ENCODE measurements at places on chromosomes 12 and 14. TPM values are rescaled to one million over a fixed set of nuclear protein-coding genes. Genes with fewer than 3 reads are reported as not detected.

GRCh38 chr12:106042037-106042436 lies 96.7 kb downstream of the NUAK1 start:
- DNase-seq: no peak

DNA sequence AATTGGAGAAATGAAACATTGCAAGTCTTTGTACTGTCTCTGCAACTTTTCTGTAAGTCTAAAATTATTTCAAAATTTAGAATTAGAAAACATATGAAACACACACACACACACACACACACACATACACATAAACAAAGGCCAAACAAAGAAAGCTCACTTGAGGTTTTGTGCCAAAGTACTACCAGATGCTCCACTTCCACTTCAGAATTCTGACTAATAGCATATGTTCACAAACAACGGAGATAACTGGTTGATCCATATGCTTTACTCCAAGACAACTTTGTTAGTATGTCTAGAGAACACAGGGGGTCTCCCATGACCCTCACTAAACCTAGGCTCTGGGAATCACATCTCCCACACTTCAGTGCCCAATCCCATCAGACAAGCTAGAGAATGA lies 133.8 kb upstream of the CLEC14A start:
- no peak for DNase-seq

Gene KRT78
- not detected for total RNA-seq

GRCh38 chr12:51730745-51731144 lies 117.8 kb downstream of the FIGNL2 start:
- DNase-seq: no peak

Gene SLC8A3
- total RNA-seq: 0.62 TPM

DNA sequence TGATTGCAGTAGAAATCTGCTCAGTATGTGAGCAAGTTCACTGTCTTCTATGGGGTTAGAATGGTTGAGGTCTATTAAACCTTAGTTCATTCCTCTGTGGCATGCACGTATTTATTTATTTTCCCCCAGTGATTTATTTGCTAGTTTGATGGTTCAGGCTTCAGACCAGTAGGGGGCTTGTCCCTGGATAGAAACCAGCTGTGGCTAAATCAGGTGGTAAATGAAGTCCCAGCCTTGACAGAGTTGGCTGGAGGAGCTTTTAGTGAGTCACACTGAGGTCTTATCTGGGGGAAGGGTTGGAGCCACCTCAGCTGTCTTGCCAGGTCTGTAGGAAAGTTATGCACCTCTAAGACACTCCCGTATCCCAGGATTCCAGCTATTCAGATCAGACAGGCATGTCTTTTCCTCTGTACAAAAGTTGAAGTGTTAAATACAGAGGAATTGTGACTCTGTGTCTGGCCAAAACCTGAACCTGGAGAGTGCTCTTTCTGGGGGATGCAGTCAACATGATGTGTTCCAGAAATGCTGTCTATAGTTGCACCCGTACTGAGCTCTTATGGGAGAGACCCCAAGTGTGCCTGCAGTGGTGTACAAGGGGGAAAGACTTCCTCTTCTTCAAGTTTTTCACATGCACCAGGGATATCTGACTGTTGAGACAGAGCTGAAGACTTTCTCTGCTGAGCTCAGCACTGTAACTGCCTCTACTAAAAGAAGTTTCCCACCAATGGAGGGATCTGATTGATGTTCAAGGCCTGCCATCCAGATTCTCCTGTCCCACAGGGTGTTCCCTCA lies 1322.1 kb downstream of the TMEM121 start:
- no peak for DNase-seq

DNA sequence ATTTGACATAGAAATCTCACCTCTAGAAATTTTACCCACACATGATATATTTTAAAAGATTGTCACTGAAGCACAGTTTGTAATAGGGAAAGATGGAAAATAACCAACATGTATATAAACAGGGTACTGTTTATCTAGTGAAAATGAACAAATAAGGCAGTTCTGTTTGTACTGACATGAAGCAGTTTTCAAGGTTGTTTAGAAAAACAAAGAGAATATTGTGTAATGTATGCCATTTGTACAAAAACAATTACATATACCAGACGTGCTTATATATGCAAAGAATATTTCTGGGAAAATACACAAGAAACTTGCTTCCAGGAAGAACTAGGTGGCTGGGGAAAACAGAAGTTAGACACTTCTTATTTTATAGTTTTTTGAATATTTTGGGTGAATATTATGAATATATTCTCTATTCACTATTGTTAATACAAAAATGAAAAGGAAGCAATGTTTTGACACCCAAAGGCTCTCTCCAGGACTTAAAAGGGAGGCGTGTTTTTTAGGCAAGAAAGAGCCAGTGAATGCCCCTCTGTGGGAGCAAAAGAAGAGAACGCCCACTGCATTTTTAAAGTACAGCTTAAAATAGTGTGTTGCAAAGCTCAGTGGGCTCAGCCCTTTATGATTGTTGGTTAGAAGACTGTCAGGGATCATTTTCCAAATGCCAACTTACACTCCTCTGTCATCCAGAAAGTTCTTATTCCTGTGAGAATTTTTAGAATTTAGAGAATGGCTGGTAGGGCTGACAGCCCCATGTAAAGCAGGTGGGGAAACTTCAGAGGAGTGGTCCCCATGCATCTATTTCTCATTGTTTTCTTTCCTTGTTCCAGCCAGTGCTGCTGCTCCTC lies 59.6 kb upstream of the FERMT2 start:
- DNase-seq: no peak

- DNase-seq: peak; percentile 54
Observed at GRCh38 chr12:114408886-114409851, 3.2 kb upstream of the TBX5 start.

DNA sequence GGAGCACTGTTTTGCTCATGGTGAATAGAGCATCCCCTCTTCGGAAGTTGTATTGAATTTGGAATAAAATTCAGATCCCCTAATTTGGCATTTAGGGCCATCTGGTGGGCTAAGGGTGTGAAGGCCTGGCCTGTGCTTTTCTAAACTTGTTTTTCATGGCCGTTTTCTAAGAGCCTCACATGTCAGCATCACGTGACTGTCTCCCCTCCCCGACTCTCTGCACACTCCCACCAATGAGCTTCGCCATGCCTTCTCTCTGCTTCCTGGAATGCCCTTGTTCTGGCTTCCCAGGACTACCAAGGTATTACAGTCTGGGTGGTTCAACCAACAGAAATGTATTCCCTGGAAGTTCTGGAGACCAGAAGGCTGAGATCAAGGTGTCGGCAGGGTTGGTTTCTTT lies 85.3 kb downstream of the PRIMA1 start:
- no peak for DNase-seq

Gene ABHD12B
- not detected for total RNA-seq

- DNase-seq: no peak
Observed at GRCh38 chr14:96086574-96087077, 47.5 kb downstream of the C14orf132 start.

- DNase-seq: no peak
Observed at GRCh38 chr14:42782754-42783153, 1176.1 kb downstream of the LRFN5 start.

Gene JAG2
- total RNA-seq: 22.4 TPM

GRCh38 chr12:8655421-8655820 lies 7.2 kb downstream of the MFAP5 start:
- no peak for DNase-seq

DNA sequence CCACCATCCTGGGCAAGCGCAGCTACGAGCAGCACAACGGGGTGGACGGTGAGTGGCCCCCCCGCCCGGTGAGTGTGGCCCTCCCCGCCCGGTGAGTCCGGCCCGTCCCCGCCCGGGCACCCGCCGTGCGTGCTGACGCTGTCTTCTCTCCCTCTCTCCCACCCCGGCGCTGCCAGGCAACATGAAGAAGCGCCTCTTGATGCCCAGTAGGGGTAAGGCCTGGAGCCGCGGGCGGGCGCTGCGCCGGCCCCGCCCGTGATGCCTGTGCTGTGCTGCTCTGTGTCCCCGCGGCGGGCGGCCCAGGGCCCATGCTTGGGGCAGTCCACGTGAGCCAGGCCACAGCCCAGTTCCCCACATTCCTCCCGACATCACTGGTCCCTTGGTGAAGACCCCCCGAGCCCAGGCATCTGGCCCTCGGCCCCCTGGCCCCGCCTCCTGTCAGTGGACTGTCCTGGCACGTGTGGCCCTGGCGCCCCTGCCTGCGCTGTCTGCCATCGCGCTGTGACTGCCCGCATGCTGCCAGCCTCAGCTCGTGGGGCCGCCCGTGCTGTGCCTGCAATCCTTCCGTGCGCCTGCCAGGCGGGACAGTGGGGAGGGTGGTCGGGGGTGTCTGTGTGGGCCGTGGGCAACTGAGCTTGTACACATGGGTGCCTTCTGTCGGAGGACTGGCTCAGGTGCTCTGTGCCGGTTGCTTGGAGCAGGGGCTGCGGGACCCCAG lies 7.9 kb upstream of the CRIP2 start:
- DNase-seq: peak; percentile 82

- DNase-seq: no peak
Observed at GRCh38 chr14:89598548-89599186, 181.6 kb upstream of the FOXN3 start.

GRCh38 chr12:43147878-43148277 lies 404.1 kb downstream of the ADAMTS20 start:
- no peak for DNase-seq

DNA sequence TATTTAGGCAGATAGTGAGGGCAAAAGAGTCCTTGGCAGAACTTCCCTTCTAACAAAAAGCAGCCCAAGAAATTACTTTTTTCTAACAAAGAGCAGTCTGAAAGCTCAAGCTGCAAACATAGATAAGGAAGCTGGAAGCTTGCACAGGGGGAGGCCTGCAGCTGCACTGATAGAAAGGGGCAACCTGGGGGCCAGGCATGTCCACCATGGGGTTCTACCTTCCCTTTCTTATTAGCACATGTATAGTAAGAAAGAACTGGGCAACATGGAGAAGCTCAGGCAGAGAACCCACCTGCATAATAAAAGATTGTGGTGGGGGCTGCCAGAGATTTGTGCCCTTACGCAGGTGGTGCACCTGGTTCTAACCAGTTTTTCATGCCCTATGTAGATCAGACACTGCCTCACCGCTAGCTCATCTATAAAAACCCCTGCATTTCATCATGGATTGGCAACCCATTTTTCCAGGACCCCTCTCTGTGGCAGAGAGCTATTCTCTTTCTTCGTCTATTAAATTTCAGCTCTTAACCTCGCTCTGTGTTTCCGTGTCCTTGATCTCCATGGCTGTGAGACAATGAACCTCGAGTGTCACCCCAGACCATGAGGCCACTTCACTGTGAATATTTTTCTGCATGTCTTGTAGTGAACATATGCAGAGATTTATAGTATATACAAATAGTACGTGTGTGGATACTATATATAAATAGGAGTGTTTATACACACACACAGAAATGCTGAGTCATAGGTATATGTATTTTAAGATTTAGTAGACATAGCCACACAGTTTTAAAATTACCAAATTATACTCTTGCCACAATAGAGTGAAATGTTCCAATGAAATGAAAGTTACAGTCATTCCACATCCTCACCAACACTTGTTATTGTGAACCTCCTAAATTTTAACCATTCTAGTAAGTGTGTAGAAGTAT lies 53.0 kb downstream of the PEX5 start:
- DNase-seq: no peak

Gene AKAP5
- 0.27 TPM for total RNA-seq

Gene TAS2R14
- total RNA-seq: 0.94 TPM

DNA sequence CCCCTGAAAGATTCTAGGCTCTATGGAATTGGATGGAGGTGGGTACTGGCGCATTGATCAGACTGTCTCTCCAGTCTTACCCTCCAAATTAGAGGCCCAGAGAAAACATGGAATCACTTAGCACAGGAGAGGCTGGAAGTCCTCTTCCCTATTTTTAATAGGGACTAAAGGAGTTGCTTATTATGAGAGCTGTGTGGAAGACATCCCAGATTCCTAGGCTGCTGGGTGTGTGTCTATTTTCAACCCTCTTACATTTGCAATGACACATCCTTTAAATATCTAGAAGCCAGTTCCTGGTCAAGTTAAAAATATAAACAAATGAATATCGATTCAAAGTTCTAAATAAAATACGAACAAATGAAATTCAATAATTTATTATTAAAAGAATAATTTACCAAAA lies 58.3 kb upstream of the ARID2 start:
- DNase-seq: no peak

DNA sequence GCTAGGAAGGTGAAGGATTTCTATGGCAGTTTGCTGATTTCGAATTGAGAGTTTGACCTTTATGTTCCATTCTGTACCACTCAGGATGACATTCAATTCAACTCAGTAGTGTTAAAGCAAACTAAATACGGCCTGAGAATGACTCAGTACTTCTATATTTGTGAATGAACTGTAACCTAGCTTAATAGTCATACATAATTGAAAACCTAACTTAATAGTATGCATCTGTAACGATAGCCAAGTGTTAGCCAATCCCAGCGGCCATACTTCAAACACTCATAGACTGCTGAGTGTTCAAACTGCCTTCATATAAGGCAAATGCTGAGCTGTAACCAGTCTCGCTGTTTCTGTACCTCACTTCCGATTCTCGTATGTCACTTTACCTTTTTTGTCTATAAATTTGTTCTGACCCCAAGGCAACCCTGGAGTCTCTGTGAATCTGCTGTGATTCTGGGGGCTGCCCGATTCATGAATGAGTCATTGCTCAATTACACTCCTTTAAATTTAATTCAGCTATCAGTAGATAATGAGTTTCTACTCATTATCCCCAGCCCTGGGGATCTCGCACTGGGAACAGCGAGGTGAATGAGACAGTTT lies 98.5 kb upstream of the SLC24A4 start:
- no peak for DNase-seq

Gene TEX52
- not detected for total RNA-seq

Gene TESPA1
- 0.74 TPM for total RNA-seq

GRCh38 chr12:108519558-108519957 lies 4.5 kb downstream of the FICD start:
- no peak for DNase-seq

Gene RPGRIP1
- 0.26 TPM for total RNA-seq

GRCh38 chr14:90341784-90342183 lies 10.0 kb upstream of the NRDE2 start:
- DNase-seq: no peak

DNA sequence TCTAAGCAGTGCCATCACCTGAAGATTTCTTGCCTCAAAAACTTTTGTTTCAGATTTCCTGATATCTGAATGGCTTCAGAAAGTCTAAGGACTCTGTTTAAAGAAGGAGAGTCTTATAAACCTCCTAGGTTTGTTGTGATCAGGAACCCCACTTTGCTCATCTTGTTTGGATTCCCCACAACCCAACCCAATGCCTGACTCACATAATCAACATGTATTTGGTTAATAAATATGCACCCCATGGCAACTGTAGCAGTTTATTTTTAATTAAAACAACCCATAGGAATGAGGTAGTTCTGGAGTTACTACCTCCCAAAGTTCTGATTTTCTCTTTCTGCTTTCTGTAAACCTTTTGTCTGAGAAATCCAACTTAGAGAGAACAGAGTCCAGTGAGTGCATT lies 51.5 kb downstream of the DBX2 start:
- DNase-seq: no peak
